ENCODE measurements at places on chromosomes 12 and 14.

- DNase-seq = no peak
Measured at GRCh38 chr14:77599889-77600288, 16.5 kb downstream of the SPTLC2 start.

DNA sequence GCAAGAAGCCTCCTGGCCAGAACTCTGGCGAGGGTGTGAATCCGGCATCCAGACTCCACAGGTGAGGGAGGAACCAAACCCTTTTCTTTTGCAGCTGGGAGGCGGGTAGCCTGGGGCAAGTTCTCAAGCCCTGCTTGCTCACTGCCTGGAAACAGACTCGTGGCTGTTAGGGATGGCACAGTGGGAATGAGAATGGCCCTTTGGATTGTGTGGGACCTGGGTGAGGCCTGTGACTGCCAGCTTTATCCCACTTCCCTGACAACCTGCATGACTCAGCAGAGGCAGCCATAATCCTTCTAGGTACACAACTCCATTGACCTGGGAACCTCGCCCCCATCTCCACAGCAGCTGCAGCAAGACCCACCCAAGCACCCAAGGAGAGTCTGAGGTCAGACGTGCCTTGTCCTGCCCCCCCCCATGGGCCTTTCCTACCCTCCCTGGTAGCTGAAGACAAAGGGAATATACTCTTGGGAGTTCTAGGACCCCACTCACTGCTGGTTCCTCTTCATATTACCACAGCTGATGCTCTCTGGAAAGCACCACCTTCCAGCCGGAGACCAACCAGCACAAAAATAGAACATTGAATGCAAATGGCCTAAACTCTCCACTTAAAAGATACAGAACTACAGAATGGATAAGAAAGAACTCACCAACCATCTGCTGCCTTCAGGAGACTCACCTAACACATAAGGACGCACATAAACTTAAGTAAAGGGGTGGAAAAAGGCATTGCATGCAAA lies 5.1 kb upstream of the GPR33 start:
- DNase-seq = no peak

- DNase-seq = no peak
Measured at GRCh38 chr12:10154145-10154496, 17.8 kb downstream of the OLR1 start.

GRCh38 chr12:112820796-112821195 lies 29.2 kb downstream of the RPH3A start:
- no peak for DNase-seq

DNA sequence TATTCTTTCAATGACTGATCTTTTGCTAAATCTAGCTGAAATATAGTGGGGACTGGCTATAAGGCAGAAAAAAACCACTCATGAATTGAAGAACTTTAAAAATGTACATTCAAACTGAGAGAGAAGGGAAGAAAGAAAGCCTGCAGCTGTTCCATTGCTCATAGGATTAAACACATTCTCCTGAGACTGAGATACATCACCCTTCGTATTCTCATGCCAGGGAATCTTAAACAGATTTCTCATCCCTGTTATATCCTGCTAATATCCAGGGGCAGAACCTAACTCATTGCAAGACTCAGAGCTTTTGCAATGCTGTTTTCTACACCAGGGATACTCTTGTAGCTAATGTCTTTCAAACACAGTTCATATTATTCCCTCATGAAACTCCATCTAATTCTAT lies 67.2 kb upstream of the ACSS3 start:
- DNase-seq = no peak

DNA sequence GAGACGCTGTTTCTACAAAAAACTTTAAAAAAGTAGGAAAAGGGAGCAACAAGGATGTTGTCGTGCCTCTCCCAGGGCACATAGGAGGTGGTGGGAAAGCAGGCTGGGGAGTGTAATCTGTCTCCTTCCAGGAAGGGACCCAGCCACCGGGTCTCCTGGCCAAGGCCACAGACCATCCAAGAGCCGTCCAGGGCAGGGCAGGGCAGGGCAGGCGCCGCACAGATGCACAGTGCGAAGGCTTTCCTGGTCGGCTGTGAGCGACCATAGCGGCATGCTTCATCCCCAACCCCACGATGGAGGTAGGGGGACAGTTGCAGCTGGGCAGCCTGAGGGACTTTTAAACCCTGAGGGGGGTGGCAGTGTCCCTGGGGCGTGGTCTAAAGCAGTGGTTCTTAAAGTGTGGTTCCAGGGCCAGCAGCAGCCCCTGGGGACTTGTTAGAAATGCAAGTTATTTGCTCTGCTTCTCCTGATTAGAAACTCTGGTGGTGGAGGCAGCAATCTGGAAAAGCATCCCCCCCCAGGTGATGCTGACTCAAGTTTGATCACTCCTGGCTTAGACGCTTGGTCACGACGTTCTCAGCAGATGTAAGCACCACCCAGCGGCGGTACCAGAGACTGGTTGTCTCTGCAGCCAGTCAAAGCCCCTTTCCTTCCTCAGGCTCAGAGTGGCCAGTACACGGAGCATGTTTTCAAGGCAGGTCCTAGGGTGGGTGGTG lies 197.4 kb upstream of the PRMT8 start:
- no peak for DNase-seq

DNA sequence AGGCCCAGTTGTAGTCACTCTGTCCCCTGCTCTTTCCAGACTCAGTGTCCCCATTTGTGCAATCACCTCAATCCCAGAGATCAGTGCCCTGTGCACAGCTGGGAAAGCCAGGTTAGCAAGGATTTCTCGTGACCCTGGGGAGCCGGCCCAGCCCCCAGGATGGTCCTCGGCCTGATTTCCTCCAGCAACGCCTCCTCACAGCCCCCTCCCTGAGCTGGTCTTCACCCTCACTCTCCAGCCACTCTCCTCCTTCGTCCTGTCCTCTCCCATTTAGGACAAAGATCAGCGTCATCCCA lies 194.8 kb upstream of the C14orf180 start:
- DNase-seq = no peak

GRCh38 chr12:21324551-21324950 lies 10.2 kb downstream of the SLCO1A2 start:
- no peak for DNase-seq

- no peak for DNase-seq
Measured at GRCh38 chr14:99569725-99570543, 34.1 kb downstream of the CCDC85C start.

- no peak for DNase-seq
Measured at GRCh38 chr14:66359500-66359899, 126.7 kb upstream of the CCDC196 start.

DNA sequence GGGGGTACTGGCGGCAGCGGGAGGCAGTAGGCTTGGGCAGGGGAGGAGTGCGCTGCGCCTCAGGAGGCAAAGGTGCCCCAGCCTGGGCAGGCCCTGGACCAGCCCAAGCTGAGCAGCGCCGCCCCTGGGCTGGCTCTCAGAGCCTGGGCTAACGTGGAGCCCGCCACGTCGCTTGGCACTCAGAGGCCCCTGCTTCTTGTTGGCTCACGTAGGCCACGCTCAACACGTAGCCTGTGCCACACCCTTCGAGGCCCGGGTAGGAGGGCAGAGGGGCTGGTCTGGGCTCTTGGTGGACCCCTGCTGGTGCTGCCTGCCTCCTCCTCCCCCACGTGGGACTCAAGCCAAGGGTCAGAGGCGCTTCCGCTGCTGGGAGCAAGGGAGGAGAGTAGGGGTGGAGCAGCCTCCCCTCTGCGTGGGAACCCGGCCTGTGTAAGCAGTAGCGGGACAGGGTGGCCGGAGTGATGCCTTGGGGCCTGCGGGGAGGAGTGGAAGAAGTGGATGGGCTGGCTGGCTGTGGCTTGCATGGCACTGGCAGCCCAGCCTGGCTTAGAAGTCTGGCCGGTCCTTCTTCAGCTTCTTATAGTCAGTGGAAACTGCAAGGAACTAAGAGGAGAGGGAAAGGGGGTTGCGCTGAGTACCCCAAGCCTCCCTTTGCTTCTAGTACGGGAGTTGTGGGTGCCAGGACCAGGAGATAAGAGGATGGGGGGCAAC lies 5.7 kb downstream of the SHMT2 start:
- DNase-seq = no peak

DNA sequence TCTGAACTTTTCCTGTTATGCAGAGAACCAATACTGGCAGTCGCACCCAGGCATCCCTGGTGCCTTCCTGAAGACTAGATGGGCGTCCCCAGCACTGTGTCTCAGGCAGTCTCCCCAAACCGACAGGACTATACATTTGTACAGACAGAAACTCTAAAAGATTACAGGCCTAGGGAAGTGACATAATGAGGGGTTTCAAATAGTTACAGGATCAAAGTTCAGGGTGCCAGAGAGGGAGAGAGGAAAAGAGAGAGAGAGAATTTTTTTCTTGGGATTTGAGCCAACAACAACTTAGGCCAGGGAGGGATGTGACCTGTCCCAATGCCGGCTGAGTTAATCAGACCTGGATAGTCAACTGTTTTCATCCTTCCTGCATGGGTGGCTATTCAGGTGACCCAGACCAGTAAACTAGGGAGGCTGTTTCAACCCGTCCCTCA lies 9.3 kb upstream of the GMFB start:
- DNase-seq = no peak

DNA sequence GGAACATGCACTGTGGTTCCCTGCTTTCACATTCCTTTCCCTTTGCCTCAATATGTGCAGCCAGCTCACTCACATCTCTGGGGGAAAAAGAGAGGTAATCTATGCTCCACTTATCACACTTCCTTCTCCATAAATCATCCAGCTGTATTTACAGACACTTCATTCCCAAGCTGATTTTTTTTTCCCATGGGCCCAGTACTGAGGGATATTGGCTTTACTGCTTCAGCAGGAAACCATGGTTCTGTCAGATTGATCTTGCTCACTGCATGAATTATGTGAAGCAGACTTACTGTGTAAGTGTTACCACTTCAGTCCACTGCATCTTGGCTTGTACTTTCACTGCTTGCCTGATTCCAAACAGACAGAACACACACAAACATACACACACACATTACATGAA lies 555.6 kb downstream of the CCER1 start:
- DNase-seq = no peak

- no peak for DNase-seq
Measured at GRCh38 chr12:55901881-55902490, 25.7 kb downstream of the PYM1 start.

GRCh38 chr12:101414533-101415119 lies 7.1 kb upstream of the ARL1 start:
- no peak for DNase-seq

DNA sequence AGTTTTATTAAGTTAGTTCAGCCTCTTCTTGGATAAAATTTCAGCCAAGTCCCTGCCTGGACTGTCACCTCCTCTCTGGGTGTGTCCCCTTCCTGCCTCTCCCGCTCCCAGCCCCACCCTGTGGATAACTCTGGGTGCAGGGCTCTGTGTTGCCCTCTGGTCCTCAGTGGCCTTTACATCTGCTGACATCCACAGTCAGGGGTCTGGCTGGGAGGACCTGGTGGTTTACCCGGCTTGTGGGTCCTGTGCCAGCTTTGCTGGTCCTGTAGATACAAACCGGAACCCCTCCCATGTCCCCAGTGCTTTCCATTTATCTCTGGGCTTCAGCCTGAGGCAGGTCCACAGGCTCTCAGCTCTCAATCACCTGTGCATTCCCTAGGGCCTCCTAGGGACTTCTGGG lies 28.9 kb upstream of the PLEKHG3 start:
- no peak for DNase-seq

DNA sequence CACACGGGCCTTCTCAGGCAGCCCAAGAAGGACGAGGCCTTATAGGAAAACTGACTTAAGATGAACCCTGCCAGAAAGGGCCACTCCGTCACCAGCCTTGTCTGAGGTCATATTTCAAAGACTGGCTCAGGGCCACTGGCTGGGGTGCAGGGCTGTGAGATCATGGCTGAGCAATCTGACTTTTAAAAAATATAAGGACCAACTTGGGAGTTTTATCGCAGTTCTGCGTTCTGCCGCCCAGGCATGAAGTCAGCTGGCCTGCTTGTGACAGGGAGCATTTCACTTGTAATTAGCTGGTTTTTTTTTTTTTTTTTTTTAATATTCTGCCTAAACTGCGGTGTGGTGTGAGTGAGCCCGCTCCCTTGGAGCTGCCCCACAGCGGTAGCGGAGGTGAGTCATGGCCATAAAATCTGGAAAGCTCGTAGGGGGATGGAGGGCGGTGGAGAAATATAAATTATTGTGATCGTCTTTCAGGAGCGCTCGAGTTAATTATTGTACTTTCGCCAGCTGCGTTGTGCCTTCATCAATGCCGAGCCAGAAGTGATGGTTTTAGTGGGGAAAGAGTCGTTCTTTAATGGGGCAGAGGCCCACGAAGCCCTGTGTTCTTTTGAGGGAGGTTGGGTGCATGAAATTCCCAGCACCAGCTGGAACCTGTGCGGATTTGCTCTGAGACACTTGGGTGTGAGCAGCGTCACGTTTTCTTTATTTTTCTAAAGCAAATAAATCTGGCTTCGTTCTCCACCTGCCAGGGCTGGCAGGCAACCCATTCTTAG lies 231.9 kb downstream of the C12orf75 start:
- no peak for DNase-seq

- no peak for DNase-seq
Measured at GRCh38 chr14:48129472-48129871, 454.1 kb upstream of the MDGA2 start.

GRCh38 chr14:93705513-93706156 lies 82.7 kb downstream of the PRIMA1 start:
- DNase-seq = no peak

GRCh38 chr12:130161261-130162243 lies 712 bp upstream of the FZD10 start:
- no peak for DNase-seq

GRCh38 chr14:73258845-73259611 lies 21.7 kb downstream of the PAPLN start:
- no peak for DNase-seq

DNA sequence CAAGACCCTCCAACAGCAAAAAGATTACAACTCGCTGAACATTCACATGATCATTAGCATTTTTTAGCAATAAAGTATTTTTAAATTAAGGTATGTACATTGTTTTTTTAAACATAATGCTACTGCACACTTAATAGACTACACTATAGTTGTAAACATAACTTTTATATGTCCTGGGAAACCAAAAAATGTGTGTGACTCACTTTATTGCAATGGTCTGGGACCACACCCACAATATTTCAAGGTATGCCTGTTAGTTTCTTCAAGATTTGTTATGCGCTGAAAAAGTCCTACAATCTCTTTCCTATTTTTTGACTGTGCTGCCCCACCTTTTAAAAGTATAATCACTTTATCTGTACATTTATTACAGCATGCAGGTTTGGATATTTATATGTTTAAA lies 30.4 kb upstream of the PCNX4 start:
- DNase-seq = no peak

DNA sequence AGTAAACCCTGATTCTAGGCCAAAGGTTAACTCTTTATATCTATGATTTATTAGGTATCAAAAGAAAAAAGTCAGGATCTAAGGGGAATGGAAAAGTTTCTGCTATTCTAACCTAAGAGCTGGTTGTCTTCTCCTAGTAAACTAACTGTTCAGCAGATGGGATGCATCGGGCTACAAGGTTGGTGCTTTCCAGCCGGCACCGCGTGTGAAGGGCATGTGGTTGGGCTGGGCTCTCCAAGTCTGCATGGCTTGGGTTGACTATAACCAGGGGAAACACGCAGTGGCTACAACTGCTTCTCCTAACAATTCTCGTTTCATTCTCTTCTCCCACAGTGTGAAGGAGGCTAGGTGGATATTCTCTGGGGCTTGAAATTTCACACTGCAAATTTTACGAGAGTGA lies 354.5 kb downstream of the APAF1 start:
- DNase-seq = no peak

All from stimulated activated CD8-positive, alpha-beta memory T cell treated with anti-CD3 and anti-CD28 coated beads, Interleukin-4, amount 100 ng/mL, for 1 hour (primary cell).